ENCODE measurements at places on chromosomes 5 and 9.

- no peak for DNase-seq
Observed at GRCh38 chr5:134938030-134938429, 29.7 kb upstream of the CATSPER3 start.

GRCh38 chr5:53009816-53010215, 20.7 kb downstream of the ITGA2 start:
- DNase-seq: no peak

GRCh38 chr5:137693951-137694721, 41.8 kb downstream of the KLHL3 start:
- no peak for DNase-seq

GRCh38 chr5:53426878-53427277, 53.6 kb upstream of the FST start:
- no peak for DNase-seq

DNA sequence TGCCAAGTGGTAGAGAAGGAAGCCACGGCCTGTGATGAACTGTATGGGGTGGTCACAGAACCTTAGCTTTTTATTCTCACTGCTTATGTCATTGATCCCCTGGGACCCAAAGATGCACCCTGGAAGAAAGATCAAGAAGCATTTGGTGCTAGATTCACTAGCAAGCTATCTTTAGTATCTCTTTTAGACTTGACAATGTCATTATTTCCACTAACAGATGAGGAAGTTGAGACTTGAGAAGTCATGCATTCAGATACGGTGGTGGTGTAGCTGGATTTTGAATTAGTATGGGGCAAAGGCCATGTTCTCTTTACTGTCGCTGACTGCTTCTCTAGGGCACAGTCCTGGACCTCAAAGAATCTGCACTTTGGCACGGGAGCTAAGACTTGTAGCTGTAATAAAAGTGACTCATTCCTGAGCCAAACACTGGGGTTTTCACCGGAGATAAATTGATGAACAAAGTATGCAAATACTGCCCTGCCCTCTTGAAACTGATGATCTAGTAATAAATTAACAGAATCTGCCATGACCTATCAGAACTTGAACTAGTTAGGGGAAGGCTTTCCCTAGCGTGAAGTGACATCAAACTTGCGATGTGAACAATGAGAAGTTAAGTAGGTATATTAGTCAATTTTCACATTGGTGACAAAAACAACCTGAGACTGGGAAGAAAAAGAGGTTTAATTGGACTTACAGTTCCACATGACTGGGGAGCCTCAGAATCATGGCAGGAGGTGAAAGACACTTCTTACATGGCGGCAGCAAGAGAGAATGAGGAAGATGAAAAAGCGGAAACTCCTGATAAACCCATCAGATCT, 5.4 kb downstream of the GDA start:
- DNase-seq: no peak

- no peak for DNase-seq
Observed at GRCh38 chr5:60843936-60844905, at the start of gene ELOVL7. TSS of gene ELOVL7 (minus strand) at chr5:60844269. CDS start at chr5:60787397, 56,872 bp downstream.

DNA sequence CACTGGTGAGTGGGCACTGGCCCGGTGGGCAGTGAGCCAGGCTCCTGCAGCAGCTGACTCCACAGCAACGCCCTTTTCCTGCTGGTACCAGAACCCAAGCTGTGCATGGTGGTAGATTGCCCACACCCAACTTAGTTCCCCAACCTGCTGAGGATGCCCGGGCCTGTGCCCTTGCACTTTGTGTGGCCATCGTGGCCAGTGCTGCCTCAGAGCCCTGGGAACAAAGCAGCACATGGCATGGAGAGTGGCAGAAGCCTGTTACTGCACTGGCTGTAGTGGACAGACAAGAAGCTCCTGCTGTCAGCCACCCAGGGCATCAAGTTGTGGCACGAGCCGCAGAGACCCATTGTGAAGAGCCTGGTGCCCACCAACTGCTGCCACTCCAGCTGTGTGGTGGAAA, 612.9 kb downstream of the DNAH5 start:
- DNase-seq: no peak

DNA sequence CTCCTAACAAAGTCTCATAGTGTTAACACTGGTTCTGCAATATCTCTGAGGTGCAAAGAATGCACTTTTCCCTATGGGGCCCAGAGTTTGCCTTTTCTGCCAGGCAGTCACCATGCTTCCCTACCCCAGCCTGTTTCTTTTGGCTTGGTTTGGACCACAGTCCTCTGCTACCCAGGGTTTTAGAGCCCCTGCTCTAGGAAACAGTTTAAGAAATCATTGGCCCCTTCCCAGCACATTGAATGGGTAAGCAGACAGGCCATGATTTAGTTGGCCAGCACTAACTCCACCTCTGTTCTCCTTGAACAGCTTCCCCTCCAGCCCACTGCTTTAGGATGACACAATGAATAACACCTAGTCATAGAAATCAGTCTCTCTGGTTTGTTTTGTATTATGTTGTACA, 73.2 kb downstream of the UBAP1 start:
- DNase-seq: no peak

GRCh38 chr9:93655621-93656425, 79.4 kb downstream of the PHF2 start:
- DNase-seq: no peak

GRCh38 chr5:158152136-158152535, 293.2 kb upstream of the CLINT1 start:
- DNase-seq: no peak

DNA sequence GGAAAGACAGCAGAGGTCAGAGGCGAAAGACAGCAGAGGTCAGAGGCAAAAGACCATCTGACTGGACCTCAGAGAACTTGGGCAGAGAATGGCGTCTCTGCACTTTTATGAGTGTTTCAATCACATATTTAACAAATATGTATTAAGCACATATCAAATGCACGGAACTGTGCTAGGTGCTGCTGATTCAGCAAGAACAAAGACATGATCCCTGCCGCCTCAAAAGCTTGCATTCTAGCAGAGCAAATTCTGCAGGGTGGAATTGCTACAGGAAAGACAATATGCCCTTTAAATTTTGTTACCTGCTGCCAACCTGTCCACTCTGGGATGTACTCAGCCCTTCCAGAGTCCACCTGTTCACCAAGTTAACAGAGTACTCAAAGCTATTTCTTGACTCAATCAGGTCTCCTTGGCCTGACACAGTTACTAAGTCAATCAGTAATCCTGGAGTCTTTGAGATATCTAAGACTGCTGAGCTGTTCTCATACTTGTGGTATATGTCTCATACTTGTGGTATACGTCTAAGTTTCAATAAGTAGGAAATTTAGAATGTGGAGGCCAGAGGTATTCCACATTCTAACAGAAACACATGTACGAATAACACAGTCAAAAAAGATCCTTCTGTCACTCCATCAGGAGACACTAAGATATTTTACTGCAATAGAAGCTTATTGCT, 131.8 kb downstream of the GNAQ start:
- DNase-seq: peak; percentile 75

- no peak for DNase-seq
Observed at GRCh38 chr9:129569502-129570449, 51.1 kb downstream of the C9orf50 start.
